ENCODE measurements at places on chromosomes 6 and 20.

- no peak for DNase-seq
Observed at GRCh38 chr20:652615-653109, 338 bp downstream of the SRXN1 start.

- no peak for DNase-seq
Observed at GRCh38 chr6:169115632-169116031, 138.0 kb downstream of the THBS2 start.

GRCh38 chr6:1686117-1687098 is 76.7 kb downstream of the FOXC1 start:
- DNase-seq = no peak

DNA sequence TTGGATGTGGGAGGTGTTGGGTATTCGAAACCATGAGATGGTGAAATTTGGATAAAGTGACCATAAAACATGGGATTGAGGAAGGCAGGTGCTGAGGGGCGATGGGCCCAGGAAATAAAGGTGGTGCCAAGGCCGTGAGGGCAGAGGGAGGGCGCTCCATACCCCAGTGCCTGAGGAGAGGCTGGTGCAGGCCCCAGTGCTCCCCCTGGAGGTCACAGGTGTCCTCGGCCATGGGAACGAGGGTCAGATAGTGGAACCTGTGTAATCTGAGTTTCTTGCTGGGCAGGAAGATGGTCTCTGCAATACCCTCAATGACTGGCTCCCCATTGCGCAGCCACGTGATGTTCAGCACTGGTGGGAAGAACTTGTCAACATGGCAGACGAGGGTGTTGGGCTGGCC is 16.2 kb downstream of the HLA-DPB1 start:
- DNase-seq = peak; percentile 37

DNA sequence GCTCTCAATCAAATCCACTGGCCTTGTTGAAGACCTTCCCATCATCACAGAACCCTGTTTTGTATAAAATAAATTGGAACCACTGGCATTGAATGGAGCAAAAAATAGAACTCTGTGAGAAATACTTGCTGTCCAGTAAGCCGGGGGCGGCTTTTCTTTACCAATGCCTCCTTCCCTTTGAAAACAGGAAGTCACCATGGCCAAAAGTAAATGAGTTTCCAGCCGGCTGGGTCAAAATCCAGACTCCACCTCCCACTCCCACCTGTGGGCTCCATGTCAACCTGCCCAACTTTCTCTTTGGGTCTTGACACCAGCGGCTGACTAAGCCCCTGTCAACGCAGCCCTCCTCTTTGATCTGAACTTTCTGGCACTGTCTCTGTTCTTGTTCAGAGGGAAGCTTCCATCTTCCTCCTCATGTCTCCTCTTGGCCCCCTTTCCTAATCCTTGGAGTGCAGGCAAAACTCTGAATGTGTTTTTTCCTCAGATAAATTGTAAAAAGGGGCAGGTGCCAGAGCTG is 95.2 kb downstream of the TFAP2C start:
- no peak for DNase-seq

DNA sequence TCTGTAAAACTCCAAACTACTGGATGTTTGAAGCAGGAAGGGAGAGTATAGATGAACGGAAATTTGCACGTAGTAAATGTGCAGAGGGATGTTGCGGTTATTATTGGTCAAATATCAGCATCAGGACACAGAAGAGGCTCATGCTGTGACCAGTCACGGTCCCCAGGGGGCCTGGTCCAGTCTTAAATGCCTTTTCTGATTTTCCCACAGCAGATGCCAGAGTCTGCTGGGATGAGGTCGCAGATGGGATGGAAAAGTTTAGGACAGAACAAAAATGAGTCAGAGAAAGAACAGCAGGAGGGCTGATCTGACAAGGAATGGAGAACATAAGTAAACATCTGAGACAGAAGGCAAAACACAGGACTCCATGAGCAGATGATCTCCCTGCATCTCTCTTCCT is 11.7 kb upstream of the SIRPG start:
- DNase-seq = no peak

All from GM18507 (cell line).